Adrenal gland (tissue), 19 donors: ENCODE measurements at places on chromosomes 5 and 9. TPM values are rescaled to one million over a fixed set of nuclear protein-coding genes. Genes with fewer than 3 reads are reported as not detected.

DNA sequence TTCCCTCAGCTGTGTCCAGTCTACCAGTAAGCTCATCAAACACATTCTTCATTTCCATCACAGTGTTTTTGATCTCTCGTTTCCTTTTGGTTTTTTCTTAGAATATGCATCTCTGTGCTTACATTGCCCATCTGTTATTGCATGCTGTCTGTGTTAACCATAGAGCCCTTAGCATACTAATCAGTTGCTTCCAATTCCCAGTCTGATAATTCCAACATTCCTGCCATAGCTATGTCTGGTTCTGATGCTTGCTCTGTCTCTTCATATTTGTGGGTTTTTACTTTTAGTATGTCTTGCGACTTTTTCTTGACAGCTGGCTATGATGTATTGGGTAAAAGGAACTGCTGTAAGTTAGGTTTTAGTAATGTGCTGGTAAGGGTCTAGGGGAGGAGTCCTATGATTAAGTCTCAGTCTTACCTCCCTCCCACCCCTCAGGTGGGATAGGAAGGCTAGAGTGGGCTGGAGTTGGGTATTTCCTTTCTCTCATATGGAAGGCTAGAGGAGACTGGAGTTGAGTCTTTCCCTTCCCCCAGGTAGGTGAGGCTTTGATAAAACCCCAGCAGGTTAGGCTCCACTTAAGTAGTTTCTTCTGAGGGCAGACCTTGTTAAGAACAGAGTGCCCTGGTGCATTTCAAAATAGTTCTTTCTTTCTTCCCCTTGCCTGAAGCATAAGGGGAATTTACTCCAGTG, 99.1 kb upstream of the RASGRF2 start:
- no peak for DNase-seq
- H3K27ac ChIP-seq, result no peak overlapping the region
- H3K36me3 ChIP-seq, result no peaks in the 10 kb centered on the region

GRCh38 chr5:127562252-127562651, 44.8 kb downstream of the PRRC1 start:
- no peak overlapping the region for H3K27ac ChIP-seq
- DNase-seq, result no peak
- no peaks in the 10 kb centered on the region for H3K36me3 ChIP-seq
- no peaks in the 10 kb centered on the region for H3K4me1 ChIP-seq

DNA sequence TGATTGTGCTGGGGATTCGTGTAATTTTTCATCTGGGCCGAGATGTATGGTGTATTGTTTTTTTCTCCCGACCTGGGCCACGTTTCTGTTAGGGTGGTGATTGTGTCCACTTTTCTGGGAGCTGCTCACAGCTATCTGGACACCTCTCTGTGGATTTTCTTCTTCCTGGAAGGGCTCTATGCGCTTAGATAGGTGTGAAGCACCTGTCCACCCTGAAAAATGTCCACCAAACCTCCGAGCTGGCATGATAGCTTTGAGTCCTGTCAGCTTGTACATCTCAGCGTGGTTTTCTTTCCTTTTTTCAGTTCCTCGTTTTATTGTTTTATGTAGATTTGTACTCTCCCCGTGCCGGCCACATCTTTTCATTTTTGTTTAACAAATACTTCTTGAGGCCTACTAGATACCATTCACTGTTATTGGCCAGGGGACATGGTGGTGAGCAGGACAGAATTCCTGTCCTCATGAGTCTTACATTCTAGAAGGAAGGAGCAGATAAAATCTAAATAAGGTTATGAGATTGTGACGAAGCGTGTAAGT, 1.1 kb downstream of the UGCG start:
- peak overlapping the region; percentile 88 for H3K4me3 ChIP-seq
- H3K27me3 ChIP-seq, result no peaks in the 10 kb centered on the region
- peak overlapping the region; percentile 80 for H3K27ac ChIP-seq

Gene HK3
- 19.0 TPM for total RNA-seq

DNA sequence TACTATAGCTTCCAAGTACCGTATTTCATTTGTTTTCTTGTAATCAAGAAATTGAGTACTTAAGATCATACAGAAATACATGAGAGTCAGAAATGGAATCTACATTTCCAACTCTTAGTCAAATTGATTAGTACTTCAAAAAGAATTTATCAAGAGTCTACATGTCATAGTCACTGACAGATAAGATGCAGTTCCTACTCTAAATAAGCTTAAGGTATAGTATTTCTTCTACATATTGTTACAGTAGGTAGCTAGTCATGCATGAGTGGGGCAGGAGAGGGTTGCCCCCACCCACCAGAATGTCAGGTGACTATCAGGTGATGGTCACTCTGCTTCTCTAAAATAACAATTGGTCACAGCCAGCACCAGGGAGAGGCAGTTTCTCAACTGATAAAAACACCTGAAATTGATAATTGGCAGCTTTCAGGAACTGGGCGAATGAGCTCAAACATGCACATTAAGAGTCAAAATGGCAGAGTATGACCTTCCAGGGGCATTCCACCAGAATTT, 2.9 kb downstream of the BAAT start:
- DNase-seq, result no peak
- no peaks in the 10 kb centered on the region for H3K36me3 ChIP-seq
- no peak overlapping the region for H3K4me3 ChIP-seq
- H3K4me1 ChIP-seq, result no peaks in the 10 kb centered on the region

Gene PKN3
- total RNA-seq, result 6.3 TPM

DNA sequence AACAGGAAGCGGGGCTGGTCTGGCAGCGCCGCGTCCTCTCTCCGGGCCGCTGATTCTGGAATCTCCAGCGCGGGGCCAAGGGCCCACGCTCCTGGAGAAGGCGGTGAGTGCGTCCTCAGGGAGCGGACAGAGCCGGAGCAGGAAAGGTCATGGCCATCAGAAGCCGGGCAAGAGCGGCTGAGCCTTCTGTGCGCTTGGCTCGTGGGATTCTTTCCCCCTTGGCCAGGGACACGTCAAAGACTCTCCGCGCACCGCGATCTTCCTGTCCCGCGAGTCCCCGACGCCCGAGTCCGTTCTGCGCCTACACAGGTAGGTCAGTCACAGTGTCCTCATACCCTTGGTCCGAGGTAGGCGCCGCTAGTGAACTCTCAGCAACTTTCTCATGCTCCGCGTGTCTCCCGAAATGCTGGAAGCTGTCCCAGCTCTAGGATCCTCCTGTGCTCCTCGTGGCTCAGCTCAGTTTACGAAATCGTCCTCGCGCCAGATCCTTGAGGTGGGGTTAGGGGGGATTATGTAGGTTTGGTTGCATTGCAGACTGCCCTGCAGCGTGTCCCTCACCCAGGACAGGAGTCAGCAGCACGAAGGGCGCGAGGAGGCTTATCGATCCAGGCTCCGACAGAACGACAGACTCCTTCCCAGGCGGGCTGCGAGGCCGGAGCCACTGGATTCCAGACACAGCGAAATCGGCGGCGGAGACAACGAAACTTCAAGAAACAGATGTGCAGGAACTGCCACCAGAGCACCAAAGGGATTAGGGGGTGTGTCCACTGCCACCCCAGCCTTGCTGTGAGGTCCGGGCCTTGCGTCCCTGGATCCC, 8.7 kb downstream of the LHX6 start:
- no peak overlapping the region for H3K4me3 ChIP-seq
- H3K4me1 ChIP-seq, result peaks cover 7% of the 10 kb centered on the region
- H3K36me3 ChIP-seq, result no peaks in the 10 kb centered on the region
- peaks cover 85% of the 10 kb centered on the region for H3K27me3 ChIP-seq
- no peak overlapping the region for H3K27ac ChIP-seq
- no peak for DNase-seq

- DNase-seq, result no peak
- H3K36me3 ChIP-seq, result no peaks in the 10 kb centered on the region
- H3K27ac ChIP-seq, result no peak overlapping the region
Observed at GRCh38 chr9:38288502-38288901, 104.0 kb upstream of the ALDH1B1 start.

GRCh38 chr9:136203408-136204144, 1.4 kb downstream of the LHX3 start:
- H3K27me3 ChIP-seq, result peaks cover 67% of the 10 kb centered on the region
- H3K4me3 ChIP-seq, result no peak overlapping the region
- H3K36me3 ChIP-seq, result no peaks in the 10 kb centered on the region

Gene ADGRV1
- total RNA-seq, result 710 TPM

DNA sequence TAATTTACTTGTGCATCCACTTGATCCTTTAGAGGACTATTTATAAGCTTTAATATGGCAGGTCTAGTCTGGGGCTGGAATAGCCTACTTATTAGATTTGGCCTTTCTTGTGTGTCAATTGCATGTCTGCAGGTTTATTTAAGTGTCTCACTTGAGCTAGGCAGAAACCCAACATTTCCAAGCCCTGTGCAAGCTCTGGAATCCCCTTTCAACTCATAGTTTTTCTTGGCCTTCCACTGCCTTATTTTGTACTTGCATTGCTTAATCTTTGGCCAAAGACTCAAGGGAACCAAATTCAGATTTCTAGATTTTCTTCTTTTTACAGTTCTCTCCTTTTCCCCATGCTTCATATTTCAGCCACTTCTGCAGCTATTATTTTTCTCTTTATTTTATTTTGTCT, 102.4 kb upstream of the RFX3 start:
- no peaks in the 10 kb centered on the region for H3K27me3 ChIP-seq
- no peak overlapping the region for H3K4me3 ChIP-seq
- no peak overlapping the region for H3K27ac ChIP-seq
- peaks cover 4% of the 10 kb centered on the region for H3K4me1 ChIP-seq
- DNase-seq, result no peak

Gene ANKRD55
- not detected for total RNA-seq

DNA sequence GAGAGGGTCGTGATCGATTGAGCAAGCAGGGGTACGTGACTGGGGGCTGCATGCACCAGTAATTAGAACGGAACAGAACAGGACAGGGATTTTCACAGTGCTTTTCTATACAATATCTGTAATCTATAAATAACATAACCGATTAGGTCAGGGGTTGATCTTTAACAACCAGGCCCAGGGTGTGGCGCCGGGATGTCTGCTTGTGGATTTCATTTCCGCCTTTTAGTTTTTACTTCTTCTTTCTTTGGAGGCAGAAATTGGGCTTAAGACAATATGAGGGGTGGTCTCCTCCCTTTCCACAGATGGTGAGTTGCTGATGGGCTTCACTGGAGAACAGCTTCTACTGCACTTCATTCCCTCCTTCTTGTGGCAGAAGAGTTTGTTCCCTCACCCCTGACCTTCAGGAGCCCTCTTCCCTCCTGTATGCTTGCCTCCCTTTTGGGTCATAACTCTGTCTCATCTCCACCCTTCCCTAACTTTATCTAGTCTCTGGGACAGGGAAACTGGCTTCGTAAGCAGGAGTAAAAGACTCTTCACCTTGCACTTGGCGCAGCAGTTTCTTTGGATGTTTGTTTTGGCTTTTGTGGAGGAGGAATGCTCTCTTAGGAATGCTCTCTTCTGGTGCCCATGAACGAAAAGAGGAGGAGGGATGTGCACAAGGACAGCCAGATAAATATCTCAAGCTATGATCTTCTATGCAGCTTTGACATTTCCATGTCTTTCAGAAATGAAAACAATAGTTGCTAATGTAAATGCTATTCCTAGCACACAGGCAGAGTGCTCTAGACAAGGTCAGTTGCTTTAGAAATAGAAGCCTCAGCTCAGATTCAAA, 139.8 kb upstream of the RPS23 start:
- peaks cover 16% of the 10 kb centered on the region for H3K4me1 ChIP-seq
- no peak overlapping the region for H3K4me3 ChIP-seq
- no peaks in the 10 kb centered on the region for H3K36me3 ChIP-seq
- DNase-seq, result no peak
- peak overlapping the region; percentile 33 for H3K27ac ChIP-seq

Gene TMEM171
- not detected for total RNA-seq

DNA sequence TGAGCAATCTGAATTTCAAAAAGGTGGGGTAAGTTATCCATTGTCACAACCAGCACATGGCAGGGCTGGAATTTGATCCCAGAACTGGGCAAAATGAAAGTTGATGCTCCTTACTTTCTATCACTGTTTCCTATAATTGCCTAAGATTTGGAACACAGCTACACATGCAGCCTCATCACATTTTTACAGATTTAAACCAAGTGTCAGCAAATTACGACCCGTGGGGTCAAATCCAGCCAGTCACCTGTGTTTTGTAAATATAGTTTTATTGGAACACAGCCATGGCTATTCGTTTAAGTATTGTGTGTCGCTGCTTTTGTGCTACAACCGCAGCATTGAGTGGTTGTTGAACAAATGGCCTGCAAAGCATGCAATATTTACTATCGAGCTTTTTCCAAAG, 94.3 kb downstream of the SREK1 start:
- H3K4me3 ChIP-seq, result no peak overlapping the region
- H3K36me3 ChIP-seq, result no peaks in the 10 kb centered on the region
- no peaks in the 10 kb centered on the region for H3K27me3 ChIP-seq
- H3K4me1 ChIP-seq, result no peaks in the 10 kb centered on the region

DNA sequence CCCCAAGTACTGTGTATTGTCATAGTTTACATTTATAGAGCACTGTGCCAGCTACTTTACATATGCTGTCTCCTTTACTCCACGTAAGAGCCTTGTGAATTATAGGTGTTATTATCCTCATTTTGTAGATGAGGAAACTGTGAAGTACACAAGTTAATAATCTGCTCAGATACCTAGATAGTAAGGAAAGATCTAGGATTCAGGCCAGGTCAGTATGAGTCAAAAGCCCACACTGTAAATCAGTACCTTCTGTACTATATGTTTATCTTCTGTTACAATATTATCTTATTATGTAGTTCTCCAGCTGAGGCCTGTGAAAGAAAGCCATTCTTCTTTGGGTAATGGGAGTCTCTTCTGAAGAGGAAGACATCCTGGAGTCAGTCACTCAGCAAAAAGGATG, 72.4 kb upstream of the TLX3 start:
- H3K36me3 ChIP-seq, result no peaks in the 10 kb centered on the region
- no peak overlapping the region for H3K4me3 ChIP-seq
- no peak for DNase-seq
- no peaks in the 10 kb centered on the region for H3K27me3 ChIP-seq
- no peaks in the 10 kb centered on the region for H3K4me1 ChIP-seq
- H3K27ac ChIP-seq, result no peak overlapping the region

Gene MARVELD2
- total RNA-seq, result 0.42 TPM

- peak overlapping the region; percentile 91 for H3K27ac ChIP-seq
- no peaks in the 10 kb centered on the region for H3K36me3 ChIP-seq
- no peaks in the 10 kb centered on the region for H3K27me3 ChIP-seq
- no peak for DNase-seq
- H3K4me1 ChIP-seq, result peaks cover 32% of the 10 kb centered on the region
Observed at GRCh38 chr9:125746774-125747052, 460 bp upstream of the PBX3 start.

Gene SHC3
- total RNA-seq, result 35.8 TPM

Gene UBE2R2
- 37.3 TPM for total RNA-seq

DNA sequence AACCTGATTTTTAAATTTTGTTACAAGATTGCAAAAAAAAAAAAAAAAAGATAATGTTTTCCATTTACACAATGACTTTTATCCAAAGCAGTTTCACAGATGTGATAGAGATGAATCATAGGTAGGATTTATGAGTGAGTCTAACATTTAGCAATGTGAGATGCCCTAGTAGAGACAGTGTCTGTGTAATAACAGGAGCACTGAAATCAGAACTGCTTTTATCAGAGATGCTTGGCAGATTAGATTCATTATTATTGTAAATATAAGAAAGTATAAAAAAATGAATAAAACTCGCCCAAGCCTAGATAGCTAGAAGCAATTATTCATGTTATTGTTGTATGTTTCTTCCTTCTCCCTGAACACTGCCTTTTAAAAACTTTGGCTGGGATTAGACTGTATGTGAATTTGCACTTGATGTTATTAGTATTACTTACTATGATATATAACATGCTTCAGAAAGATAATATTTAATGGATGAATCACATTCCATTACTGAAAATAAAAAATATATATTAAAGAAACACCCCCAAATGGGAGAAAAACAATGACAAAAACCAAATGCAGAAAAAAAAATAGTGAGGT, 567.3 kb upstream of the KLF4 start:
- no peaks in the 10 kb centered on the region for H3K36me3 ChIP-seq
- H3K4me3 ChIP-seq, result no peak overlapping the region
- peaks cover 29% of the 10 kb centered on the region for H3K4me1 ChIP-seq
- H3K27me3 ChIP-seq, result peaks cover 3% of the 10 kb centered on the region
- H3K27ac ChIP-seq, result no peak overlapping the region

Gene NMUR2
- total RNA-seq, result not detected
